ENCODE measurements at places on chromosomes 3 and 15.

DNA sequence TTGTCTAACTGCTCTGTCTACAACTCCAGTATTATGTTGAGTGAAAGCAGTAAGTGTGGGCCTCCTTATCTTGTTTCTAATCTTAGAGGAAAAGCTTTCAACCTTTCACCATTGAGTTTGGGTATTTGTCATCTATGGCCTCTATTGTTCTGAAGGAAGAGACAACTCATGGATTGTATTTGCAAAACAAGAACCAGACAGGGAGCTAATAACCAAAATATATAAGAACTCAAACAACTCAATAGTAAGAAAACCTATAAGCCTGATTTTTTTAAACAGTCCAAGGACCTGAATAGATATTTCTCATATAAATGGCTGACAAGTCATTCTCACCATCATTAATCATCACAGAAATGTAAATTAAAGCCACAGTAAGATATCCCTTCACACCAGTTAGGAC is 113.0 kb downstream of the TAFA4 start:
- no peak for DNase-seq

- DNase-seq, result no peak
Observed at GRCh38 chr3:58299839-58300516, 6.1 kb upstream of the RPP14 start.

- no peak for DNase-seq
Observed at GRCh38 chr3:57141719-57142410, 23.3 kb downstream of the IL17RD start.

DNA sequence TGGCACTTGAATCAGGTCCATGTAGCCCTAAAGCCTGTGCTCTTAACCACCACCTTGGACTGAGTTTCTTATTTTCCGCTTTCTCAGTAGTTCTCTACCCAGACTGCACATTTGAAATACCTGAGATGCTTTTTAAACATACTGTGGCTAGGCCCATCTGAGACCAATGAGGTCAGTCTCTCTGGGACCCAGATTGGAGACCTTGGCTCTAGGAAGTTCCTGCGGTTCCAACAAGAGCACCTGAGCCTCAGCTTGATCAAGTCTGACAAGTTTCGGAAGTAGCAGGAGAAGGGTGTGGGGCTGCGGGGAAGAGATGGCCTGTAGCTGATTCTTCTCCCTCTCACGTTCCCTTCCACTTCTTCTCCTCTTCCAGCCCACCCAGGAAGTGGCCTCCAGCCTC is 11.5 kb upstream of the TSEN2 start:
- no peak for DNase-seq
